Fibroblast of mammary gland (primary cell): ENCODE measurements at places on chromosomes 5 and 9.

DNA sequence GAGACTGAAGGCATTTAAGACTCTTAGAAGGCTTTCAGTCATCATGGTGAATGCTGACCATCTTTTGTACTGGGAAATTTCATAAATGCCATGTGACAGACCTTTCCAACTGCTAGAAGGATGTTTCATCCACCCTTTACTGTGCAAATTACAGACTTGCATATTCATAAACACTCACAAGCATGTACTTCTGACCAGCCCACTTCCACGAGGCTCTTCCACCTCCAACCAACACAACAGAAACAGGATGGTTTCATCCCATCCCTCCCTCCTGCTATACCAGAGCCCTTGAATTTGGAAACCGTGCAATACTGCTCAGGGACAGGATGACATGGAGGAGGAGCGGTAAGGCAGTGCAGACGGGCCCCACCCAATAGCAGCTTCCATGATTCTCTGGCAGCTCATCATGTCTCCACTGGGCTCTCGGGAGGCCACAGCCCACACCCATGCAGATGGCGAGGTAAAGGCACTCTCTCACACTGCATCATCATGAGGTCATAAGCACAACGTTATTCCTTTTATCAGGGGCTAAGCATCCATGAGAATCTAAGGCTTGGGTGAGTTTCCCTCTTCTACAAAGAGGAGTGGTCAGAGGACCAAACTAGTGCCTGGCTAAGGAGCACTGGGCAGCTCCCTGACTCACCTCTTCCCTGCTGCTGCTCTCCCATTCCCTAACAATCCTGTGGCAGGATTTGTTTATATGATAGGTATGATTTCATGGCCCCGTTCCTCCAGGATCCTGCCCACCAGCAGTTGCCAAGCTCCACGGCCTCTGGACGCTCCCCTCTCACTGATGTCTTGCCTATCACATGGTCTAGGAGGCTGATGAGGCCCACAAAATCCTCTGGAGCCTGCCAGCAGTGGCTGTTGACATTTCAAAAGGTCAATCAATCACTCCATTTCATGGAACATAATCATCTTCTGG is 94.4 kb upstream of the FSTL4 start:
- peak; percentile 11 for DNase-seq

- DNase-seq, result no peak
Measured at GRCh38 chr5:9722601-9723180, 92.5 kb upstream of the TAS2R1 start.

GRCh38 chr5:155308289-155308688 is 294.7 kb downstream of the KIF4B start:
- no peak for DNase-seq

GRCh38 chr9:99197987-99198386 is 23.8 kb downstream of the ALG2 start:
- no peak for DNase-seq

GRCh38 chr5:102975457-102976182 is 144.3 kb downstream of the GIN1 start:
- DNase-seq, result peak; percentile 74

- no peak for DNase-seq
Measured at GRCh38 chr5:113273948-113274347, 160.8 kb downstream of the TSSK1B start.

GRCh38 chr5:125341436-125341835 is 595.0 kb upstream of the ZNF608 start:
- DNase-seq, result no peak

DNA sequence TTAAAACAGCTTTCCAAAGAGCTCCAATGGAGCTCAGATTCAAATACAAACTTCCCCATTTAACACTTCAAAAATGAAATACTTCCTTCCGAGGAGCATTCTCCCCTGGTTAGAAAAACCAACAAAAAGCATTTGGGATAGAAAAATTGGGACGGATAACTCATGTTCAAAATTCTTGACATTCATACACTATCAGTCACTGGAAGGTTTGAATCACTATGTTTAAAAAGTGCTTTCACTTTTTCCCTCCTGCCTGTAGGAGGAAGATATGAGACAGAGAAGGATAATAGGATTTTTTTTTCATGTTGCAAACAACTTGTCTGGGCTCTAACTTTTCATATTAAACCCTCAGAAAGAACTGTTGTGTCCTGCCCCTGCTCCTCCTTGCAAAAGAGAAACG is 412.0 kb downstream of the ACTL7B start:
- DNase-seq, result peak; percentile 77

GRCh38 chr5:34858790-34859189 is 19.8 kb downstream of the TTC23L start:
- DNase-seq, result peak; percentile 68

- no peak for DNase-seq
Measured at GRCh38 chr9:87239312-87239711, 258.4 kb upstream of the DAPK1 start.

GRCh38 chr9:68970151-68970550 is 43.8 kb downstream of the PRKACG start:
- DNase-seq, result no peak

DNA sequence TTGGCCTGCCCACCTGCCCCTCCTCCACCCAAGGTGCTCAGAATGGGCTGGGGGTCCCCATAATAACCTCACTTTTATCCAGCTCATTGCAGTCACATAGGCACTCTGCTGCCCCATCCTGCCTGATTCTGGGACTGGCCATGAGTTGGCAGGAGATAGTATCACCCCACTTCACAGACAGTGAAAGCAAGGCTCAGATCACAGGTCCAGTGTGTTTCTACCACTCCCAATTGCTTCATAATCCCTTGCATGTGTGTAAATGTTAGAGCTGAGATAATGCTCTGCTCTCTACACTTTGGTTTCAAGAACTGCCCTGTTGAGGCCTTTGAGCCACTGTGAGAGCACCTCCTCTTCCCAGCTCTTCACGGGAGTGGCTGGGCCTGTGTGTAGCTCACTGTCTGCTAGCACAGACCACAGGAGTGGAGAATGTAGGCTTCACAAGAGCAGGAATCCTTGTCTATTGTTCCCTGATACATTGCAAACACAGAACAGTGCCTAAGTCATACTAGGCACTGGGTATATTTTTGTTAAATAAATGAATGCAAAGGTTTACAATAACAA is 8.4 kb downstream of the PCYOX1L start:
- DNase-seq, result no peak

DNA sequence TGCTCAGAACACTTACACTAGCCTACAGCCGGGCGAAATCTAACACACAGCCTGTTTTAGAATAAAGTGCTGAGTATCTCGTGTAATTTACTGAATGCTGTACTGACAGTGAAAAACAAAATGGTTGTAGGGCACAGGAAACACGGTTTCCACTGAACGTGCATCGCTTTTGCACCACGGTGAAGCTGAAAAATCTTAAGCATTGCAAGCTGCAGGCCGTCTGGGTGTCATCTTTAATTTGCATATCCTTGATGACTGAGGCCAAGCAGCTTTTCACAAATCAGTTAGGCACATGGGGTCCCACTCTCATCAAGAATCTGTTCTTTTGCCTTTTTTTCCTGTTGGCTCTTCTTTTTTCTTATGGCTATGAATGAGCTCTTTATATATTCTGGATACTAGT is 58.2 kb downstream of the CAMSAP1 start:
- DNase-seq, result no peak

- DNase-seq, result no peak
Measured at GRCh38 chr5:135435467-135436330, 11.4 kb downstream of the DCANP1 start.

DNA sequence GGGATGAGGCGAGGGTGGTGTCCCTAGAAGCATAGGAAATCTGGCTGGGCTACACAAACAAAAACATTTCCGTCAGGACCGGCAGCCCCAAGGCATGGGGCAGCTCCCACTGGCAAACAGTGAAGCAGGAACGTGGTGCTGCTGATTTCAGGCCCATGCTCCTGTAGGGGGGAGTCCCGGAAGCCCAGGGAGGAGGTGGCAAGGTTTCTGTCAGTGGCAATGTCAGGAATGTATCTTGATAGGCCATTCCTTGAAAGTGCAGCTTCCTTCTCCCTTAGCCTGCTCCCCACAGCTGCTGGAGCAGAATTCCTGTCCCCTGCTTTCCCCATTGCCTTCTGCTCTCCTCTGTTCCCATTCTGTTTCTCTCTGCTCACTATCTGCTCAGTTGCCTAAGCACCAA is 42.4 kb downstream of the MRRF start:
- DNase-seq, result no peak

- no peak for DNase-seq
Measured at GRCh38 chr5:35269006-35269405, 38.7 kb upstream of the PRLR start.

DNA sequence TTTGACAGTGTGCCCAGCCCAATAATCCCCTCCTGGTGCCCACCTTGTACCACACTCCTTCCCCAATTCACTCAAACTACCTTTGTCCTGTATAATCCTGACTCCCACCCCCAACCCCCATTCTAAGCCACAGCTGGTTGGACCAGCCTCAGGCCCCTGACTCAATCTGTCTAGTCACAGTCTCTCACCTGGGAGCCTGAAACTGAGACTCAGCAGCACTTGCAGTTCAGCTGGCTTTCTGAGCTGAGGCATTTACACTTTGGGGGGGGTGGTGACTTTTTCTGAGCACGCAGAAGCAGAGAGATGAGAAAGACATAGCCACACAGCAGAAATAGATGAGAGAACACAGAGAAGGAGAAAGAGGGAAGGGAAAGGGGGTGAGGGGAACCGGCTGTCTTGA is 247.3 kb downstream of the MAN2A1 start:
- DNase-seq, result no peak
